NCI-H345 (cell line): ENCODE measurements at places on chromosomes 3 and 15.

DNA sequence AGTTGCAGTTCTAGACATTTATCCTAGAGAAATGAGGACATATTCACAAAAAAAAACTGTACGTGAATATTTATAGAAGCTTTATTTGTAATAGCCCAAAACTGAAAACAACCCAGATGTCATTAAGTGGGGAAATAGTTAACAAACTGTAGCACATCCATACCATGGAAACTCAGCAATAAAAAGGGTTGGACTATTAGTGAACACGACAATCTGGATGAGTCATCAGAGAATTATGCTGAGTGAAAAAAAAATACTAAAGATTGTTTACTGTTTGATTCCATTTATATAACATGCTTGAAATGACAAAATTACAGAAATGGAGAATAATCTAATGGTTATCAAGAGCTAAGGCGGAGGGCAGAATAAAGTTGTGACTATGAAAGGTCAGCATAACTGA is 59.5 kb downstream of the CPA3 start:
- DNase-seq = no peak

DNA sequence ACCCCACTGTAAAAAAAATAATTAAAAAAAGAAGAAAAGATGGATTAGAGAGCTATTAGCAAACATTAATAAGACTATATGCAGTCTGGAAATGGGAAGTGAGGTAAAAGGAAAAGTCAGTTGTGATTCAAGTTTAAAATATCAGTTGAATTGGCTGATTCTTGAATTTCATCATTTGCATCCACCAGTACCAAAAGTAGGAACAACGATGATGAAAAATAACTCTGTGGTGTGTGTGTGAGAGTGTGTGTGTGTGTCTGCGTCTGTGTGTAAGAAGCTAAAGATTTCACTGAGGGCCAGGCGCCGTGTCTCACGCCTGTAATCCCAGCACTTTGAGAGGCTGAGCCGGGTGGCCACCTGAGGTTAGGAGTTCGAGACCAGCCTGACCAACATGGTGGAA is 56.0 kb upstream of the SLC4A7 start:
- no peak for DNase-seq

GRCh38 chr15:69456208-69457166 is 3.9 kb downstream of the RPLP1 start:
- no peak for DNase-seq

- peak; percentile 14 for DNase-seq
Measured at GRCh38 chr15:29451201-29451781, 181.7 kb upstream of the NSMCE3 start.

DNA sequence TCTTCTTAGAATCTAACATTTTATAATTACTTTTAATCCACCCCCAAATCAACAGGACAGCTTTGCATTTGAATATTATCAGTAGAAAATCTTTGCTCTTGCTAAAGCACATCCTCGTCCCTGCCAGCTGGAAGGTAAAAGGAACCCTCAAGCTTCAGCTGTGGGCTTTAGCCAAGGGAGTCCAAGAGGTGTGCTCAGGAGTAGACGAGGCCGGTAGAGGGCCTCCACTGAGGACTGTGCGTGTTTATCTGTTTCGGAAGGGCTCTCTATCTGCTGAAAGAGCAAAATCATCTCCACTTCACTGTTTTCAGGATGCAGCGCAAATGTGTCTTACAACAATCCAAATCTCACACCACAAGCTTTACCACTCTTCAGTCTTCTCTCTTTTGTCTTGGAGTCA is 257.4 kb upstream of the IL12A start:
- DNase-seq = no peak

DNA sequence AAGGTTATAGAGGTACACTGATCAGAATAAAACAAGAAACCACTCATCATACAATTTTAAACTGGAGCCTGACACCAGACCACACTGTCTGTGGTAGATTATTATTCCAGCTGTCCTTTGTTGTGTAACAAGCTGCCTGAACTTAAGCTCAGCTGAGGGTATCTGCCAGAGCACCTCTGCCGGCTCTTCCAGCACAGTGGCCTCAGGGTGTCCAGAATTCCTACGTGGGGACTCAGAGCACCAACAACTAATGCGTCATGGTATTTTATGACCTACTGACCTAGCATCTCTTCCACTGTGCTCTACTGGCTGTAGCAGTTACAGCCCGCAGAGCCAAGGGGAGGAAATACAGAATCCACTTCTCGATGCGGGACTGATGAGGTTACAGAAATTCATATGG is 15.6 kb upstream of the RAF1 start:
- DNase-seq = no peak

GRCh38 chr3:196179380-196180308 is 31.6 kb downstream of the ZDHHC19 start:
- DNase-seq = peak; percentile 26

DNA sequence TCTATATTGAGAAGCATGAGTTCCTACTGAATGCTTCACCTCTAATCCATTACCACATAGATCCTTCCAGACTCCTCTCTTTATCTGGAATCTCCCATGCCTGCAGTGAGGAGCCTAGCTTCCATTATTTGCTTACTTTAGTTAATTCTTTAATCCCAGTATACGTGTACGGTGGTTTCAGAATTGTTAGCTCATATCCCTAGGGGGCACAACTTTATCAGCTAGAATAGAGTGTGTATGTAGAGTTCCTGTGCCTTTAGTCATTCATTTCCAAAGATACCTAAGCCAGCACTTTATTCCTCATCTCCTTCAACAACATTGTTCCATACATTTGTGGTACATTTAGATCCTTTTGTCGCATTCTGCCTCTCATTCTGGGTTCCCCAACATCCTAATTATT is 226.0 kb downstream of the TJP1 start:
- DNase-seq = no peak

GRCh38 chr3:142272200-142272891 is 47.0 kb upstream of the GK5 start:
- no peak for DNase-seq
